ENCODE measurements at places on chromosomes 5 and 9. TPM values are rescaled to one million over a fixed set of nuclear protein-coding genes. Genes with fewer than 3 reads are reported as not detected.

The LCN9 gene
- not detected for polyA plus RNA-seq

DNA sequence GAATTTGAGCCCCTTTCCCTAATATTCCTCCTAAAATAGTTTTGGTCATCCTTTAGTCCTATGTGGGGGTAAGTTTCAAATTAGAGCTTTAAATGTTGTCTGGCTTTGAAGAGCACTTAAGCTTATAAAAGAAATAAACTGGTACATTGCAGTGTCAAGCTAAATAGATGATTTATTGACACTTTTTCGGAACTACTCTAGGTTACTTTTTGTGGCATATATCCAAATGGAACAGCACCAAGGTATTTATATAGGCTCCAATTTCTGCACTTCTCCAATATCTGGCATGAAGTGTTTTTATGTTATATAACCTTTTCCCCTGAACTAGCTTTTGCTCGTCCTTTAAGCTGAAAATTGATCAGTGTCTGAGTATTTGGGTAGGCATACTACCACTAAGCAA is 402.5 kb downstream of the NFIB start:
- DNase-seq: no peak

GRCh38 chr5:100800562-100800961 is 102.5 kb downstream of the ST8SIA4 start:
- DNase-seq: no peak

DNA sequence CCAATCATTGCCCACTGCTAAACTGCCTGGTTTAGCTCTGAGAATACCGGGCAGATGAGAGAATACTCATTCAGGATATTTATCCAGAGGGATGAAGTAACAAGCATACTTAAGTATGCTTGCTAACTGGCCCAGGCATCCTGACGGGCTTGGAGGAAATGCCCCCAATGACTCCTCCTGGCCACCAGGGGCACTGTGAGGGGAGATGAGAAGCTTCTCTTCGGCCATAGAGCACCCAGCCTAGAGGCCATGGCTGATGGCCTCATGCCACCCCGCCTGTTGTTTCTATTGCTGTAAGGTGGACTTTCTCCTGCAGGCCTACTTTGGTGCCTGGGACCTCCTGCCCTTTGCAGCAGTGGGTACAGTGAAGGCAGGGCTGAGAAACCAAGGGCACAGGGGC is 134.5 kb upstream of the FSTL4 start:
- no peak for DNase-seq

GRCh38 chr5:122924719-122925395 is 79.4 kb downstream of the SNX24 start:
- DNase-seq: no peak

DNA sequence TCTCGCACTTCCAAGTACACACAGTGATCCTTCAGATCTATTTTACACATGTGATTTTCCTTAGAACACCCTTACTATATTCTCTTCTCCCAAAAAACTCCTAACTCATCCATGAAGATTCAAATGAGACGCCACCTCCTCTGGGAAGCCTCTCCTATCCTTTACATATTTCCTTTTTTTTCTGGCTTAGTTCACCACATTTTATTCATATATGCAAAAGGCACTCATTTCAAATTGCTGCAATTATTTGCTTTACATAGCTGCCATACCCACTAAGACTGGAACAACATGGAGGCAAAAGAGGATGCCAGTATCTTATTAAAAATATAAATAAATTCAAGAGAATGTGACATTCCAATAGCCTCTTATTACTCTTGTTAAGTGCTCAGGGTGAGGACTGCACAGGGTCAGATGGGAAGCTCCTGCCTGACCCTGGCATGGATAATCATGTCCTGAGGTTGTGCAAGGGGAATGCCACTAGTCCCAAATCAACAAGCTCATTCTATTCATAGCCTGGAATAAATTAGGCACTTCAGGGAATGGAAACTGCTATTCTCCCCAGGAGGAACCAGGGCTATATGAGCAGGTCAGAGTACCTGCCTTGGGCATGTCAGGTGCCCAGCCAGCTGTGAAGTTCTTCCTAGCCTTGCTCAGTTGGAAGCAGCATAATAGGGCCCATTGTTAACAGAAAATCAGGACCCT is 262.9 kb downstream of the FBXL17 start:
- no peak for DNase-seq

All from urinary bladder (tissue), 4 donors.